ENCODE measurements at places on chromosomes 6 and 20.

DNA sequence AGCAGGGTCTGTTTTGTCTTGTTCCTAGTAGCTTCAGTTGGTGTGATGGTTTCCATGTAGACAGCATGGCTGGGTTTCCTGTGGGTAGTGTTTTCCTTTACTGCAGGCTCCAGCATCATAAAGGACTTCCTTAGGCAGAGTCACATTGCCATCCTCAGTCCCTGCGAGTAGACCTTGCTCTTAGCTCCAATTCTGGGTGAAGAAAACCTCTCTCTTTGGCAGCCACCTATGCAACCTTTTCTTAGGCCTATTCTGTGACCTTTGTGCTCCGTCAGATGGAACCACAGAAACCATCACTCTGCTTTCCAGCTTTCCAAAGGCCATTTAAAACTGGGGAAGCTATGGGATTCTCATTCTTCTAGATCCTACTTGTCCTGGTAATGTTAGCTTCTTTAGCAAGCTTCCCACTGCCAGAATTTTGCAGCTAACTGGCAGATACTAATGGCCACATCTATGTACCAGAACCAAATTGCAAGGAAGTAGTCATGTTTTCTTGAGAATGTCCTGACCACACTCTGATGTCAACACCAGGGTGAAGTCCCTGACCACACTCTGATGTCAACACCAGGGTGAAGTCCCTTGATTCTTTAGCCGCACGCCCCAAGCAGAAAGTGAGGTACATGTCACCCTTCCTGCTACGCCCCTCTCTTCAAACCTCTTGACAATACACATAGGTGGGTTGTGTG is 646.6 kb upstream of the HS3ST5 start:
- no peak for DNase-seq

GRCh38 chr20:5881703-5882102 is 68.6 kb downstream of the TRMT6 start:
- no peak for DNase-seq

- no peak for DNase-seq
Observed at GRCh38 chr6:101832371-101832770, 438.9 kb downstream of the GRIK2 start.

GRCh38 chr6:109513571-109514071 is 30.6 kb upstream of the ZBTB24 start:
- no peak for DNase-seq

DNA sequence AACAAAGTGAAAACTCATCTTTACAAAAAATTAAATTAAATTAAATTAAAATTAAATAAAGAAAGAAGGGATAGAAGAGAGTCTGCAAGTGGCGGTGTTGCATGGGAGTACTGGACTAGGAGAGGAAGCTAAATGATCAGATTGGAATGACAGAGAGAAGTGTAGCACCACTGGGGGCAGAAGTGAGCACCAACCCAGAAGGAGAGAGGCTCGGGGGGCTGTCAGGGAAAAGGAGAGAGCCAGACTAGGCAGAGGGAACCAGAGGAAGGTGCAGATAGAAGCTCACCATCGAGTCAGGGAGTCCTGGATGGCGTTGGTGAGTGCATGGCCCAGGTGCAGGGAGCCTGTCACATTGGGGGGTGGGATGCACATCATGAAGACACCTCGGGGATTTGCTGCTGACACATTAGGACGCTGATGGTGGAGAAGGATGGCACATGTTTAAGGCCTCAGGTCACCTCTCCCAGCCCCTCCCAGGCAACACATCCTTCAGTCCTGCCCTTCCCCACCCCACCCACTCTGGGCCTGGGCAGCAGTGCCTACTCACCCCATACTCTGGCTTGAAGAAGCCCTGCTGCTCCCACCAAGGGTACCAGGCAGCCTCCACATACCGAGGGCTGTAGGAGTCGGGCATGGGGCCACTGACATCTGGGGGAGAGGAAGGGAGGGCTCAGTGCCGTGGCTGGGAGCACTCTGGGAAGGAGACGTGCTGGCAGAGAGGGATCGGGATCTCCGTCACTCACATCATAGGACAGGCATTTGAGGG is 4.0 kb downstream of the VARS1 start:
- no peak for DNase-seq

- DNase-seq: no peak
Observed at GRCh38 chr6:44926556-44926955, 401.6 kb upstream of the RUNX2 start.

DNA sequence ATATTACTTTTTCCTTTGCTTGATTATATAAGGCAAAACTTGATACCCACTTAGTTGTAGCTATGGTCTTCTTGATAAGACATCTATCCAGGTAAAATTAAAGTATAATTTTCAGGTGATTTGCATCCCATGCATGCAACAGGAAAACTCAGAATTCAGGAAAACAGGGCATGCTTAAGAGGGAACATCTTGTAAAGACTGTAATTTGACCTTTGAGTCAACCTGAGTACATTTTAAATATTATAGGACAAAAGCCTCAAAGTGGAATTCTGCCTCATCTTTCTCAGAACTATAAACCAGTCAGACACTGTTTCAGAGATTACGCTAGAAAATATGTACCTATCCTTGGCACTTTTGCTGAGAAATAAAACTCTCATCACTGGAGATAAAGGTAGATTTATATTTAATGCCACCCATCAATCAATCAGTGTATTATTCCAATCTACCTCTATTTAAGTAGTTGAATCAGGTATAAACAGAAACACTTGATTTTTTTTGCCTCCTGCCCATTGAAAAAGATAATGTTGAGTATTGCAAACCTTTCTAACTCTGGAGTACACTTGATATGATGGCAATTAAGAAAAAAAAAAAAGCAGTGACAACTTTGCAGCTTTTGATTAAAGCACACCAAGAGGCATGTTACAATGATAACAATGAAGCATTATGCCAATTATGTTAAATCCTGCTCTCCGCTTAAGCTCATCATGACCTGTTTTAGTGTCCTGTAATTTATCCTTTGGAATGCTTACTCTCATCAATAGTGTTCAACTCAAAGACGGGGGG is 2.8 kb downstream of the CITED2 start:
- no peak for DNase-seq

DNA sequence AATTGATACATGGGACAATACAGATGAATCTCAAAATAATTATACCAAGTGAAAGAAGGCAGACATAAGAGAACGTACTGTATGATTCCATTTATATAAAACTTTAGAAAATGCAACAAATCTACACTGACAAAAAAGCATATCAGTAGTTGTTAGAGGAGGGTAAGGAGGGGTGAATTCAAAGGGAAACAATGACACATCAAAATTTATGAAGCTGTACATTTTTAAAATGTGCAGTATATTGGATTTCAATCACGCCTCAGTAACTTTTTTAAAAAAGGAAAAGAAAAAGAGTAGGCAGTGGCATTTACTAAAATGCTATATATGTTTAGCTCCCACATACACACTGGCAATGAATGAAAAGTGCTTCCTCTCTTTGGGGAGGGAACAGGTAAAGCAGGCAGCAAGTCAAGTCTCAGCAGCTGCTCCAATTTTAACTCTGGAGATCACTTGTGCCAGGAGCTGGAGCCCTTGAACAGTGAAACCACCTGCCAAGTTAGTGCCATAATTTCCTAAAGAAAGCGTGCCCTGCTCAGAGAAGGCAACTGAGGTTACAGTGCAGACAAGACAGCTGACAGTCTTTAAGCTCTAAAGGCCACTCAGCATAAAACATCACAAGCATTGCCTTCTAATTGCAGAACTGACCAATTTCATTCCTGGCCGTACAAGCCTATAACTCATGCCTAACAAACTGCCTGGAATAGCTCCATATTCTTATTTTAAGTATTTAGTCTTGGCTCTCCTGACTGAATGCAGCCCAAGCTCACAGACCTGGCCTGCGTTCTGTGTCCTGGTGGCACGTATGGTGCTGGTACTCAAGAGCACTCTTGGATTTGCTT is 10.9 kb downstream of the FKBP1A start:
- no peak for DNase-seq

DNA sequence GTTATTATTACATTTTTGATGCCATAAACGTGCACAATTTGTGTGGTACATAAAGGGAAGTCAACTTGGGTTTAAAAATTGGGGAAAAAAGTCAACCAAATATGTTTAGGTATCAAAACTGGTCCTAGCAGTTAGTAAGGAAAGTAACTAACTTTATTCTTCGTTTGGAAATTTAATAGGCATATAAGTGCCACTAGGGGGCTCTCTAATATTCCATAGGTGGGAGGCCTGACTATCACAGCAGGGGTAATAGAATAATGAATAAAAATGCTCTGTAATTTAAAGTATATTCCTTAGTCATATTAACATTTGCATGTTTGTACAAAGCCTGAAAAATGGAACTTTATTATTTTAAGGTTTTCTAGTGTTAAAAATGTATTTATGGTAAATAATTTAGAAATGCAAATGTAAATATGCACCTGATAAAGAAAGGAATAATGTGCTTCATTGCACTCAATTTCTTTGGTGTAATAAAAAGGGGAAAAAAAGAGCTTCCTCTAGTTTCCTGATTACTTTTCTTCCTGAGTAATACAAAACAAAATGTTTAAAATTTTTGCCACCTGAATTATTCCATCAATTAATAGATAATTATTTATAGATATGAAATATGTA is 125.7 kb upstream of the HDAC2 start:
- no peak for DNase-seq

DNA sequence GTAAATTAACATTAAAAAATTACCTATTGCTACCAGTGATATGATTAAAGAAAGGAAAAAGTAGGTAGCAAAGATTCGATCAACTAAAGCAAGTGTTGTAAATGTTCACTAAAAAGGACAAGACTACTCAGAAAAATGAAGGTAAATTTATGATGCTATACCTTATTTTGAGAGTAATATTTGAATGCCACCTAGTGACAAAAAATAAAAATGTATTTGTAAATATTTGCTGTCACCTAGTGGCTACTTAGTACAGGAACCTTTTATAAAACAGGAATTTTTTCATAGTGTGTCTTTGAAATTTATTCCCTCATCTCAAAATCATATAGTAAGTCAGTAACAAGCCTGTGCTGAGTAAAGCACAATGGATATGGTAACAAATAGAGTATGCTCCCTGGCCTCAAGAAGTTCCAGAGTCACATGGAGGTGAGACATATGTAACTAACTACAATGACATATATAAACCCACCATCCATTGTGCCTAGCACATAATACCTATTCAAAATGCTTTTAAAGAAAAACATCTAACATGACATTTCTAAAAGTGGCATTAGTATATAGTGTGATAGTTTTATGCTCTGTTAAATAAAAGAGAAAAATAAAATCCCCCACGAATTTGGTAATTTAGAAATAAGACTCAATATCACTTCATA is 193.1 kb upstream of the SIM1 start:
- no peak for DNase-seq

GRCh38 chr20:10074513-10074912 is 39.7 kb downstream of the ANKEF1 start:
- peak; percentile 62 for DNase-seq

DNA sequence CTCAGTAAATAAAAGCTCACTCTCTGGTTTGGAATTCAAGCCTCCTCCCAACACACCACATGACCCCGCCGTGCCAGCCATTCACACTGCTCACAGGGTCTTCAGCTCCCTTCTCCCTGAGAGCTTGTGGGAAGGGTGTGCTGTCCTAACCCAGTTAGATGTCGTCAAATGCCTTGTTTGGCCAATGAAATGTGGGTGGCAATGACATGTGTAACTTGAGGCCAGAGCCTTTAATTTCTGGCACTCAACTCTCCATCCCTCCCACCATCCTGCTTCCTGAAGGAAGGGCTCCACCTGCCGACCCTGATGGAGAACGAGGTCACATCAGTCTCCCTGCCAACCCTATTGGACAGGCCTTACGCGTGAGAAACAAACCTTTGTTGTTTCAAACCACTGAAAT is 224.5 kb upstream of the AGPAT4 start:
- no peak for DNase-seq

DNA sequence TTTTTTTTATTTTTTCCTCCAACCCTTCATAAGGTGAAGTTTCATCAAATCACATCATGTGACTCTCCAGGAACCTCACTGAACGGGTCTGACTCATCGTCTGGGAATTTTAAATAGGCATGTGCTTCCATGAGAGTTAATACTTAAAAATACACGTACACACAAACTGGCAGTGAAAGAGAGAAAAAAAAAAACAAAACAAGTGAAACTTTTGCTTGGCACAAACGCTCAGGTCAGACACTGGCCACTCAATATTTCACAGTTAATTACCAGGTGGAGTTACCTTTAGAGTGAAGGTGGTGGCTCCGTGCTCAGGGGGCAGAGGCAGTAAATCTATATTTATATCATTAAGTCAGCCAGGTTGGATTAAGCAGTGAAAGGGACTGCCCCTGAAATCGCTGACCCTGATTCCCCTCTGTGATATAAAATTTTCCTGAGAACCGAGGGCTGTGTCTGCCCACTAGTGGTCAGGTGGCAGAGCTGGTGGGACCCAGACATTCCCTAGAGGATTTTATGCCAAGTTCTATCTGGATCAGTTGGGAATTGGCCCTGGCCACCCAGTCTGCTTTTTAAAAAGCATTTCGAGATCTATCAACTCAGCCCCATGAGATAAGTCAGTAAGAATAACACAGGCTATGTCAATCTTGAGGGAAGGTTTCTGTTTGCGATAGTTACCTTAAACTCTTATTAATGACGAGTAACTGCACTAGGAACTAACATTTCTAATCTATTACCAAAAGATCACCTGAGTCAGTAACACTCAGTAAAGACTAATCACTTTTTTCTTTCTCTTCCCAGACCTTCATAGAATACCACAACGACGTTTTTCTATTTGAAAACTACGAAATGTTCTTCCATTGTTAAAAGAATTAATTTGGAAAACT is 259.1 kb downstream of the HDGFL1 start:
- no peak for DNase-seq

- DNase-seq: no peak
Observed at GRCh38 chr6:14386263-14386662, 268.7 kb downstream of the CD83 start.

GRCh38 chr6:165515963-165516624 is 146.9 kb downstream of the PDE10A start:
- DNase-seq: no peak

- no peak for DNase-seq
Observed at GRCh38 chr6:35601331-35602132, 87.2 kb downstream of the FKBP5 start.

DNA sequence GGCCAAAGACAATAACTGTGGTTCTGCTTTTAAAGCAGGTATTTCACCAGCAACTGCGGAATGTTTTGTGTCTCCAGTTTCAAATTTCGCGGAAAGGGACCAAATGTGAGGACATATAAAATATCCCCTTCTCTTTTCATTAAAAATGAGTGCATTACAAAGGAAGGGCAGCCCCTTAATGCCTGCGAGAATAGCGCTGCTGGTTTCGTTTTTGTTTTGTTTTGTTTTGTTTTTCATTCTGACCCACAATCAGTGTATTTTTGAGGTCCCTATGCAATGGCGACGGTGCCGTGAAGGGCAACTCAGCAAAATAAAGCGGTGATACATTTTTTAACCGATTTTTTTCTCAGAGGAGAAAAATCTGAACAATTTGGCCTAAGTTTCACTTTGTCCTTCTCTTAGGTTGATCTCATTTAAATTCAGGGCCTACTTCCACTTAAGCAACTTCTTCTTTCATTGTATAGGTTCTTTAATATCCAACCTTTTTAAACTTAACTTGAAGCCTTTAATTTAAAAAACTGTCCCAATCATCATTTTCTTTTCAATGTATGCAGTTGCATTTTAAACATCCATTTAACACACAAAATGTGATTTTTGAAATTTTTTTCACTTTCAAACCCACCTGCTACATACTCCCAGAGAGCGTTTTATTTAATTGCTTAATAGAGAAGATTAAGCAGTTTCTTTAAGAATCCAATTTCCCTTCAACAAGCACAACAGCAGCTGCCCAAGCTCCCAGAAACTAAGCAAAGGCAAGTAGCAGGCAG is 2.9 kb upstream of the HIVEP2 start:
- DNase-seq: no peak

GRCh38 chr20:9054176-9054575 is 14.7 kb upstream of the PLCB4 start:
- no peak for DNase-seq

Data from sciatic nerve (tissue), 2 donors.